ENCODE measurements at places on chromosomes 3 and 15. TPM values are rescaled to one million over a fixed set of nuclear protein-coding genes. Genes with fewer than 3 reads are reported as not detected.

DNA sequence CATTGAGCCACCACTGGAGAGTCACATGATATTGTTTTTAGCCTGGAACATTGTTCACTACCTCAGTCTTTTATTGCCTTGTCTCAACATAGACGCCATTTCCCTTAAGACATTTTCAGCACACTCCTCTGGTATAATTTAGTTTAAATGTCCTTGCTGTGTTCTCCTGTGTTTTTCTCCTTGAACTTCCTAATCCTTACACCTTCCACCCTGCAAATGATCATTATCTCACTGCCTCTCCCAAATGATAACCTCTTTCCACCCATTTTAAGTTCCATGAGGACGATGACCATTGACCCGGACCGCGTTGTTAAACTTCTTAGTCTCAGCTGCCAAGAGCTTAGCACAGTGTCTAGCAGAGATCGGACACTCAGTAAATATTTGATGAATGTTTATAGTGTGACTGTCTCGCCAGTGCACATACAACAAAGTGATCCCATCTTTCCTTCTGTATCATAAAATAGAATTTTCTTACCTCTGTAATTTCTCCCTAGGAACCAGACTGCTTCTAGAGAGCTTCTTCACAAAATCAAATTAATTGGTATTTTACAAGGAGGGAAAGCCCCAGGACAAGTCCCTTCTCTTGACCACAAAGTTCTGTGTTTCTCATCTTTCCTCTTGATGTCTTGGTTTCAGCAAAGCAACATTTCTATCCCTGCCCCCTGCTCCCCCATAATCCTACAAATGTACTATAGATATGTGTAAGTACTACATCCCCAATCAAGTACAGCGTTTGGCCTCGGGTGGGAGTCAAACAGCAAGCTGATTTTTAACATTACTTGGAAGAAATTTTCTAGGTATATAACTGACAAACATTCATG, 429.6 kb downstream of the LPP start:
- DNase-seq = no peak

DNA sequence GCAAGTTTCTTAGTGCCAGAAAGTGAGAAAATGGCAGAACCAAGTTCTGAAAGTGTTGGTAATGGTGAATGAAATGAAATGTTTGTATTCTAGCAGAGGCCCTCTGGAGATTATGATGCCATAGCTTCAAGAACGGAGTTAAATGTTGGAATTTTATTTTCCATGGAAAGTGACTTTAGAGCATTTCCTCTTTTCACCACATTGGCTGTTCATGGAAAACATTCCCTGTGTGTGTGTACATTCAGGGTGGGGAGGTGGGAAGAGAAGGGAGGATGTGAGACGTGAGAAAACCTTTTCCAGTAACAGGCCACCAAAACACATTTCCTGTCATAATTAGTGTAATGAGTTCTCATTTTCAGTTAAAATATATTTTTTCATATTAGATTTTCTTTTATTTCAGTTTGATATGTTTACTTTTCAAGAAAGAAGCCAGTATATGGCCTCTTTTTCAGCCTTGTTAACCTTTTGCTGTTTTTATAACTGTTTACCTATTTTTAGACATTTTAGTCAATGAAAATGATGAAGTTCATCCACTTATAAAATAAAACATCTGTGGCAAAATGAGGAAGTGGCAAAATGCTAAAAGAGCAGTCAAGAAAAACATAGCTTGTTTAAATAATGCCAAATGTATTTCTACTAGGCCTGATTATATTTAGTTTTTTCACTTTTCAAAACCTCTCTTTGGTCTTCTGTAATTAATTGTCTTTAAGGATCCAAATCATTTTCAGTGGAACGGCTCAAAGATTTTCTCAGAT, 21.6 kb downstream of the SAMMSON start:
- DNase-seq = no peak

GRCh38 chr15:94692710-94693109, 461.3 kb downstream of the MCTP2 start:
- DNase-seq = no peak

DNA sequence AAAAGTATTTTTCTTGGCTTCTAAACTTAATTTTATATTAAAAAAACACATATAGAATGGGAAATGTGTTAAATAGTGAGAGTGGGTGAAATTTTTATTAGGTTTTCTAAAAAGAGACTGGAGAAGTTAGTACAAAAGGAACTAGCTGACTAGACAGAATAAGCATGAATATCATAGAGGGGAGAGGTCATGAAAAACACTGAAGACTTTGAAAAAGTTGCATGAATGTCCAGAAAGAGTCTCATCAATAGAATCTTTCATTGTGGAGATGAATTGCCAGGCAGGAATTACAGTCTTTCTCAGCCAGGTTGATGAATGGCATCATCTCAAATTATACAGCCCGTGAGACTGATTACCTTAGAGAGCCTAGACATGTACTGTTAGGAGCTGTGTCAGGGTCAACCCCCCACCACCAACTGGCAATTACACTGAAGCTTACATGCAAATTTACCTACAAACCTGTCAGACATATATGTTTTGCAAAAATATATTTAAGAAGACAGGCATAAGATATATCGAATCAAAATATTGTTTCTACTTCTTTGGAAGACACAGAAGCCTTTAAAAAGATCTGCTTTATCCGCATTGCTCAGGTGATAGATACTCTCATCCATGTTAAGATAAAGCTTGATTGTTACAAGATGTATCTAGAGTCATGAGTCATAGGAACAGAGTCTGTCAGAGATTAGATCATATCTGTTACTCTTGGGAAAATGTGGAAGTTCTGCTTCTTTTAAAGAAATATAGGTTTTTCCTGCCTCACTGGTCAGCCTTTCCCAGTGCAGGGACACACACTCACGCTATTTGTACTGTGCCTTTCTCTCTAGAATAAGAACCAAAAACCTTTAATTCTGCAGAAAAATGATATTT, 34.8 kb upstream of the PFN2 start:
- DNase-seq = no peak

IL20RB gene
- 0.43 TPM for total RNA-seq

- DNase-seq = peak; percentile 18
Measured at GRCh38 chr15:65330934-65331645, 26.6 kb downstream of the RNU5B-1 start.

- no peak for DNase-seq
Measured at GRCh38 chr15:42239528-42240182, 31.6 kb upstream of the VPS39 start.
